ENCODE measurements at places on chromosomes 13 and 19.

GRCh38 chr19:45746866-45747265 is 13.6 kb downstream of the MEIOSIN start:
- ATAC-seq, result no peak

DNA sequence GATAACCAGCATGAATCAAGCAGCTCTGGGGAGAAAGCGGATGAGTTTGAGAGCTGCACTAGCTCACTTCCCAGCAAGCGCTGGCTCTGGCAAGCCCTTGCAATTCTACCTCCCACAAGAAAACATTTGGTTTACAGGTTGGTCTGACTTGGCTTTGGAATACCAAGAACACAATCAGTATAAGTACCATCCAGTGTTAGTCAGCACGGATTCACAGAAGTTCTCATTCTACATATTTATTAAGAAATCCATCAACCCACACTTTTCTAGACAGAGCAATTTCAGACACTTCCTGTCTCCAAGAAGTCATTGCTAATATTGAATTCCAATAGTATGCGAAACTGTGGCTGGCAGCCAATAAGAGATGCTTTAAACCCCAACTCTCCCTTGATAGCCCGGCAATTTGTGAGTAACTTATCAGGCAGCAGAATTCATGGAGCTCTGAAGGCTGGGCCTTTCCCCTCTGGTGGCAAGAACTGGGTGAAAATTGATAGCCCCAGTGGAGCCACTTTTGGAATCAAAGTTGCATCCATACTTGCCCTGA is 59.4 kb upstream of the WASF3 start:
- ATAC-seq, result no peak

DNA sequence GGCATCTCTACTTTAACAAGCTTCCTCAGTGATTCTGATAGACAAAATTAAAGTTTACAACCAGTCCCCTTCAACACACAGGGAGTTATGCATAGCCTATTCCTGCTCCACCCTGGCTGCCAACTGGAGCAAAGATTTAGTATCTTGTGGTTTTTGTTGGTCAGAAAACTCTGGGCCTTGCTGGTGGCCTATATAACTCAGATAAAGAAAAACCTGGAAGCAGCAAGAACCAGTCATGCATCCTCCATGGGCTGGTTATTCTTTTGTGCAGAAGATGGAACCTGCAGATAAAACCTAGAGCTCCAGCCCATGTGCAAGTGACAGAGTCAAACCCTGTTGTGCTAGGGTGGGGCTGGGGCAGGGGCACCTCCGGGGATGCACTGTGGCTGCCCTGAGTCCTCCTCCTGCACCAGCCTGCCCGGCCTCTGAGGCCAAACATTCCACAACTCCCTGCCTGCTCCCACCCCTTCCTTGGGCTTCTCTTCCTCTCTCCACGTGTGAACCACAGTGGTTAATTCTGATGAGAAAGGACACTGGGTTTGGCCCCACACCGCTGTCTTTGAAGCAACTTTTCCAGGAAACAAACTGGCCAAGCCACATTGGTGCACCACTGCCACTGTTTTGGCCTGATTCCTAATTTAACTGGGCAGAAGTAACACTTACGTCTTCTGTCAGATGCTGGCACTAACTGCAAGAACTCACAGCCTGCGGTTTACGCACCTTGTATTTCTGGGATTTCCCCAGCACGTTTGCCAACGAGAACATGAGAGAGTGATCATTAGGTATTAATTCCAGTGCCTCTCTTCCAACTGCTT is 23.3 kb upstream of the GGACT start:
- ATAC-seq, result no peak

- ATAC-seq, result no peak
Measured at GRCh38 chr19:36160821-36161596, 8.8 kb upstream of the COX7A1 start.

GRCh38 chr13:103716718-103717117 is 650.5 kb upstream of the SLC10A2 start:
- no peak for ATAC-seq

DNA sequence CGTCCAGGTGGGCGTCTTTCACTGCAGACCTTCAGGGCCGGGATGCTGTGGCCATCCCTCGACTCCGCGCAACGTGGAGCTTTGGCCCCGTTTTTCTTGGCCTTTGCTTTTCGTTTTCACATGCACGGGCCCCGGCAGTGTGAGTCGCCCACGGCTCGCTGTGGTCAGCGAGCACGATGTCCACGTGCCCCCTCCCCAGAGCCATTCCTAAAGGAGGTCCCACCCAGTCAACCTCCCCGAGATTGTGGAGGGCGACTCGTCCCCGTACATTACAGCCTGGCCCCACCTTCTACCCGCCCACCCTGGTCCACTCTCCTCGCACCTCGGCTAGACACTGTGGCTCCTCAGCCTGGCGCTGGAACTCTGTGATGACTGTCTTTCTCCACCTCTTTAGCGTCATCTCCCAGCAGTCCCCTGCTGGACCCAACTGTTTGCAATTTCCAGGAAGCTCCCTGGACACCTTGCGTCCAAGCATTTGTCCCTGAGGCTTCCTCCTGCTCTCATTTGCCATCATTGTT is 405 bp downstream of the ZNF446 start:
- ATAC-seq, result no peak

GRCh38 chr13:21894091-21894490 is 223.2 kb downstream of the FGF9 start:
- no peak for ATAC-seq

DNA sequence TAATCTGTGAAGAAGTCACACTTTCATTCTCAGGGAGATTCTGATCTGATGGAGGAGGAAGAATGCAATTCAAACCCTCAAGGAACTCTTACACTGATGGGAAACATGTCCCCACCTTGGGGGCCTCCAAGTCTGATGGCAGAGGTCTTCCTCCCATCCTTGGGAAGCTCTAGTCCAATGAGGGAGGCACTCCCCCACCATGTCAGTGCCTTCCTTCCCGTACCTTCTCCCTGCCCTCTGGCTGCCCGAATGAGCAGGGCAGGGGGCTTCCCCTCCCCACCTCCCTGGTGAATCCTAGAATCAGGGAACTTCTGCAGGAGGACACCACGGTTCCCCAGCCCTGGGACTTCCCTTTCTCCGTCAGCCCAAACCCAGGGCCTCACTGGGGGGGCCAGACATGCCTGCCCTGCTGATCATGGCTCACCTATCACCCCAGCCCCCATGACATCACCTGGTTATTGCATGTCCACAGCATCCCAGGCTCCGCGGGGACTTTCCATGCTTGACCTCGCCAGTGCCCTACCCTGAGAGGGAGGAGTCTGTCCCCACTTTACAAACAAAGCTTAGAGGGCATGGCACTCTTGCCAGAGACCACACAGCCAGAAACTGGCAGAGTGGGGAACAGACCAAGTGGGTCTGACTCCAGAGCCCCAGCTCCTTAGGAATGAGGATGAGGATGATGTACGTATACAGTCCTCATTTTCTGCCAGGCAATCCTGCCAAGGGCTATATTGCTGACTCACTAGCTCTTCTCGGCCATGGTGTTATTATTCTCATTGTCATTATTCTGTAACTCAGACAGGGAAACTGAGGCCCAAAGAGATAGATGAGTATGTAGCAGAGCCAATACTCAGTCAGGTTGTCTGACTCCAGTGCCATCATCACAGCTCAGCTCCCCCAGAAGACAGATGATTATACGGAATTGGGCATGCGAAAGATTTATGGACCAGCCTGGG is 9.6 kb upstream of the BCL3 start:
- ATAC-seq, result no peak

DNA sequence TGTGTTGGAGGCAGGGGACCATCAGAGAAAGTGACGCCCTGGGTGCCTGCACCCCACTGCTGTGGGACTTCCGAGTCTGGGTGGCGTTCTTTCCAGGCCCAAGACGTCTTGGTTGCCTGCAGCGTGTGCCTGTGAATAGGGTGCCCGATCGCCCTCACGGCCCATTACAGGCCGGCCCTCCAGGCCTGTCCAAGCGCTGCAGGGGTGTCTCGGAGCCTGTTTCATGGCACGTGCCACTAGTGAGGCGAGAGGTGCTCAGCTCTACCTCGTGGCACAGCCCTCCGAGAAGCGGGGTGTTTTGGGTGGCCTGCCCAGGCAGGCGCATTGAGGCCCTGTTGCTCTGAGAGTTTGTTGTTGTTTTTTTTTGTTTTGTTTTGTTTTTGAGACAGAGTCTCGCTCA is 30.1 kb downstream of the DOT1L start:
- no peak for ATAC-seq

DNA sequence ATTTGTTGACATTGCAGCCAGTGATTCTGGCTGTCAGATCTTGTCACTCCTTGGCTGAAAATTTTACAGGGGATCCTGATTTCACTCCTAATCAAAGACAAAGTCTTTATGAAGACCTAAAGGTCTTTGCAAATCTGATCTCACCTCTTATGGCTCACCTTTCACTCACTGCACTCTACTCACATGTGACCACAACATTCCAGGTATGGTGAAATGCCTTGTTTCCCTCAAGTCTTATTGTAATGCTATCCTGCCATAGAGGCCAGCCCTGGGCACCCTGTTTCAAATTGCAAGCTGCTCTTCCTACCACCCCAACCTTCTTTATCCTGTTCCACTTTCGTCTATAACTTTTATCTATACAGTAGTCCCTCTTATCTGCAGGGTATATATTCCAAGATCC is 200.1 kb downstream of the NDFIP2 start:
- no peak for ATAC-seq

- peak; percentile 1 for ATAC-seq
Measured at GRCh38 chr19:57319869-57320179, 448 bp upstream of the ZNF543 start.

DNA sequence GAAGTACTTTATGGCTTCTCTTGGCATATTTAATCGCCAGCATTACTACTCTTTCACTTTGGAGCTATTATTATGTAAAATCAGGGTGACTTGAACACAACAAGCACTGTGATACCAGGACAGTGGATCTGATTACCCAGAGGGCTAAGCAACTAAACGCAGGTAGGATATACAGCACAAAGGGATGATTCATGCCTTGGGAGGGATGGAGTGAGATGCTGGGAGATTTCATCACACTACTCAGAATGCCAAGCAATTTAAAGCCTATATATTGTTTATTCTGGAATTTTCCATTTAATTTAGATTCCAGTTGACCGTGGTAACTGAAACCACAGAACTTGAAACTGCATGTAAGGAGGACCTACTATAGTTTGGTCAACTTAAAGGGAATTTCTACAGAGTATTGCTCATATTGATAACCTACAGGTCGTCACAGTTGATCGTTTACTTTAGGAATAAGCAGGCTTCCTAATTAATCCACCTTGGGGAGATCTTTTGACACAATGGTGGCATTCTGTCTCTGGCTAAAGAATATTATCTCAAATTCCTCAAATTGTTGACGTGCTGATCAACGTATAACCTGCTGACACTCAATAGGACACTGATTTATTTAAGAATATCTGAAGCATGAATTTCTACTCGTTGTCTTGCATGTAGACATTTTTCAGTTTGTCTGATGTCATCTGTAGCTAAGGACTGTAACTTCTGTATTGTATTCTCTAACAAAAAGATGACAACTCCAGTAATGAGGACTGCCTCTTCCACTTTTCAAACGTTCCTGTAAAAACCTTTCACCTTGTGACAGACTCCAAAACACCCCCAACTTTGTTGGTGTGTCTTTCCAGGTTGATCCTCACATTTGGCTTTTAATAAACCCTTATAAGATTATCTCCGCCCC is 254.2 kb downstream of the GPC5 start:
- ATAC-seq, result no peak

DNA sequence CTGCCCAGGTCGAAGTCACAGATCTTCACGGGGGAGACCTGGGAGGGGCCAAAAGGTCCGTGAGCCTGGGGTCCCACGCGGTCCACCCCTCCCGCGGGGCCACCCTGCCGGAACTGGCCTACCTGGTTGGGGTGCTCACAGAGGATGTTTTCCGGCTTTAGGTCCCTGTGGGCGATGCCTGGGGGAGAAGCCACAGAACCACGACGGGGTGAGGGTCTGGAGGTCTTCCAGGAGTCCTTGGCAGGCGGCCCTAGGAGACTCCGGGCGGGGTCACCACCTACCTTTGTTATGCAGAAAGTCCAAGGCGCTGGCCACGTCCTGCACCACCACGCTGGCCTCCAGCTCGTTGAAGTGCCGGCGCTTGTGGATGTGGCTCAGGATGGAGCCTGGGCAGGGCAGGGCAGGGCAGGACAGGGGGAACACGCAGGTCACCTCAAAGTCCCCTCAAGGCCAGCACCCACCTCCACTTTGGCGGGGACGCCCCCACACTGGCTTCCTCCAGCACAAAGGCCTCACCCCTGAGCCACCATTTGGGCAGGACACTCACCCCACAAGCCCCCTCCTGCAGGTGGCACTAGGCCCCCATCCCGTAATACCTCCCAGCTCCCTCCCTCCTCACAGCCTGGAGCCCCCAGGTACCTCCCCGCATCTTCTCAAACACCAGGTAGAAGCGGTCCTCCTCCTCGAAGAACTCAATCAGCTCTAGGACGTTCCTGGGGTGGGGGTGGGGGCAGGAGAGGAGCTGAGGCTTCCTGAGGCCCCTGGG is 8.4 kb downstream of the MKNK2 start:
- no peak for ATAC-seq

GRCh38 chr19:43316591-43317319 is 36.7 kb upstream of the CD177 start:
- ATAC-seq, result no peak

- no peak for ATAC-seq
Measured at GRCh38 chr19:10517361-10517759, at the start of gene S1PR5. TSS of gene S1PR5 (minus strand) at chr19:10517447. CDS start at chr19:10515011, 2,436 bp downstream.

DNA sequence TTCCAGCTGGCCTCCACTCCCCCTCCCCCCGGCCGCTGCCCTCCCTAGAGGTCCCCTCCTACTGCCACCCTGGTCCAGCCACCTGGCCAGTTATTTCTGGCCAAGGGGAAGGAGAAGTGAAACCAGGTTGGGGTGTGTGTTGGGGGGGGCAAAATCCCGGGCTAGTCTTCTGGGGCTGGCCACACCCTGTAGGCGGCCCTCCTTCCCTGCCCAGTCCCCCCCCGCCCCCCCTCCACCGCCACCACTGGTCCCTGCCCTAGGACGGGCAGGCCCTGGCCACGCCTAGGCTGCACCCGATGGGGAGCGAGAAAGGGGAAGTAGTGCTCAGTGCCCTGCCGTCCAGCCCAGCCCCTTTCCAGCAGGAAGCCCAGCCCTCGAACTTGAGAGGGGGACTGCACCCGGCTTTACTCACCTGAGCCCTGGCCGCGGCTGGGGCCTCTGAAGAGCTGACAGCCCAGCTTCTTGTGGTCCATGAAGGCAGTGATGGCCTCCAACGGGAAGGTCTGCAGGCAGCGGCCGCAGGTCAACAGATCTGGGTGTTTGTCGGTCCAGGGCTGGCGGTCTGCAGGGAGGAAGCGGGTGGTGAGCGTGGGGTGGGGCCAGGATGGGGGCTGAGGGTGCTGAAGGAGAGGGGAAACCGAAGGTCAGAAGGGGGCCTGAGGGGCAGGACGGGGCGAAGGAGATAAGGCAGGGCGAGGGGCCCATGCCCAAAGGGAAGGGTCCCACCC is 813 bp downstream of the ZNF296 start:
- peak; percentile 62 for ATAC-seq

DNA sequence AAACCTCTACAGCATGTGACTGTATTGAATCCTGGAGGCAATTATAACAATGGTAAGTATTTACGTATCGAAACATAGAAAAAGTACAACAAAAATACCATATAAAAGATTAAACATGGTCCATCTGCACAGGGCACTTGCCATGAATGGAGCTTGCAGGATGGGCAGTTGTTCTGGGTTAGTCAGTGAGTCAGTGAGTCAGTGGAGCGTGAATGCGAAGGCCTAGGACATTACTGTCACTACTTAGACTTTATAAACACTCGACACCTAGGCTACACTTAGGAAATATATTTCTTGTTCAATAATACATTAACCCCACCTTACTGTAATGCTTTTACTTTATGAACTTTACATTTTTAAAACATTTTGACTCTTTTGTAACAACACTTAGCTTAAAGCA is 35.6 kb upstream of the TMTC4 start:
- ATAC-seq, result no peak

Data from gastroesophageal sphincter (tissue), 4 donors.